NCI-H526 treated with DMSO at 0.1 percent for 48 hours (cell line): ENCODE measurements at places on chromosomes 13 and 19.

DNA sequence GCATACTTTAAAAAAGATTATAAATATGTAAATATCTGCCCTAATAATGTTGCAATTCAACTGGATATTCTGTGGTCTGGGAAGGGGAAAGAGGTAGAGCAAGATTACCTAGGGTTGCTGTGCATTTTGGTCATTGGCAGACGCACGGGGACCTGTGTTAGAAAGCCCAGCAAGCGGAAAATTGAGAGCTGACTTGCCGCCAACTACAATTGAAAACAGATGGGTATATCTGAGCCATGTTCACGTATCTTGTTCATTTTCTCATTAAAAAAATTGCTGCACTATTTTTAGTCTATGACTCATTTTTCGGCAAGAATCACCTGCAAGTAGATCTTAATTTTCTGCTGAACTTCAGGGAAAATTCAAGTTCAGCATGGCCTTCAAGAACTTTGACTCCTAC, 308.5 kb upstream of the TMTC4 start:
- no peak for DNase-seq

DNA sequence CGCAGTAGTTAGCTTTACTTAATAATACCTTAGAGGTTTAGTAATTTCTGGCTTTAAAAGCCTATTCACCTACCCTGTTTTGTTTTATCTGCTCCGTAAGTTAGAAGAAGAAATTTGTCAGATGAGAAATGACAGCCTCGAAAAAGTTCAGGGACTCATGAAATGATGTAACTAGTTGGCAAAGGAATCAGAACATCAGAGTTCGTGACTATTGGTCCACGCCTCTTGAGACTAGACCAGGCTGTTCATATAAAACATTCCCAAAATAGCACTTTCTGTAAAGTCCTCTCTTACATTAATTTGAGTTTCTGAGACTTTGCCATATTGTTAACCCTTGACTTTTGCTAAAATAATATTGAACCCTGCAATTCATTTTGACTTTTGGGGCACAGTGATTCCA, 92.0 kb downstream of the HS6ST3 start:
- no peak for DNase-seq

- DNase-seq: no peak
Measured at GRCh38 chr19:45057444-45057843, 18.6 kb downstream of the CLASRP start.

- DNase-seq: no peak
Measured at GRCh38 chr13:34587576-34587975, 354.5 kb upstream of the NBEA start.

- no peak for DNase-seq
Measured at GRCh38 chr13:112938680-112939079, 30.3 kb upstream of the MCF2L start.

DNA sequence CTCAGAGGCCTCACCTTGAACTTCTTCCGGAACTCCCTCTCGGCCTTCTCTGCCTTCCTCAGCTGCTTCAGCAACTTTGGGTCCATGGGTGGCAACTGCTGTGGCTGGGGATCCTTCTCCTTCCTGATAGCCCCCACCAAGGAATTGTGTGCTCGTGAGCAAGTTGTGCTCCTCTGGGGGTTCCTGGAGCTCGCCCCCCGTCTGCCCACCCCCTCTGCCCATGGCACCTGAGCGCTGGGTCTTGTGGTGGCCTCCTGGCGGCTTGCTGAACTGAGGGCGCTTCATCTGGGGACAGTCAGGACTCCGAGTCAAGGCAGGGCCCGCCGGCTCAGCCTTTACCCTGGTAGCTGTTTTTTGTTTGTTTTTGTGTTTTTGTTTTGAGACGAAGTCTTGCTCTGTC, 11.6 kb downstream of the PRAM1 start:
- no peak for DNase-seq

- no peak for DNase-seq
Measured at GRCh38 chr13:40469581-40470310, 196.7 kb downstream of the FOXO1 start.

- DNase-seq: no peak
Measured at GRCh38 chr13:89980896-89981295, 1366.6 kb upstream of the MIR17HG start.

DNA sequence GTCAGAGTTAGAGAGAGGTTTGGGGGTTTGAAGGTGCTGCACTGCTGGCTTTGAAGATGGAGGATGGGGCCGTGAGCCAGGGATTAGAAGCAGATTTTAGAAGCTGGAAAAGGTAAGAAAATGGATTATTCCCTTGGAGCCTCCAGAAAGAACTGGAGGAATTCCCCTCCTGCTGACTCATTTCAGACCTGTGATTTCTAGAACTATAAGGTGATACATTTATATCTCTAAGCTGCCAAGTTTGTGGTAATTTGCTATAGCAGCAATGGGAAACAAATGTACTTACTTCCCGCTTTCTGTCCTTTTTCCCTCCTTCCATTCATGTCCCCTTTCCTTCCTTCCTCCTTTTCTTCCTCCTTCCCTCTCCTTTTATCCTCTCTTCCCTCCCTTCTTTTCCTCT, 78.5 kb upstream of the PCDH8 start:
- DNase-seq: no peak

- DNase-seq: no peak
Measured at GRCh38 chr13:106367361-106367971, 168.0 kb downstream of the EFNB2 start.

- no peak for DNase-seq
Measured at GRCh38 chr19:40673397-40673796, 17.1 kb downstream of the NUMBL start.

DNA sequence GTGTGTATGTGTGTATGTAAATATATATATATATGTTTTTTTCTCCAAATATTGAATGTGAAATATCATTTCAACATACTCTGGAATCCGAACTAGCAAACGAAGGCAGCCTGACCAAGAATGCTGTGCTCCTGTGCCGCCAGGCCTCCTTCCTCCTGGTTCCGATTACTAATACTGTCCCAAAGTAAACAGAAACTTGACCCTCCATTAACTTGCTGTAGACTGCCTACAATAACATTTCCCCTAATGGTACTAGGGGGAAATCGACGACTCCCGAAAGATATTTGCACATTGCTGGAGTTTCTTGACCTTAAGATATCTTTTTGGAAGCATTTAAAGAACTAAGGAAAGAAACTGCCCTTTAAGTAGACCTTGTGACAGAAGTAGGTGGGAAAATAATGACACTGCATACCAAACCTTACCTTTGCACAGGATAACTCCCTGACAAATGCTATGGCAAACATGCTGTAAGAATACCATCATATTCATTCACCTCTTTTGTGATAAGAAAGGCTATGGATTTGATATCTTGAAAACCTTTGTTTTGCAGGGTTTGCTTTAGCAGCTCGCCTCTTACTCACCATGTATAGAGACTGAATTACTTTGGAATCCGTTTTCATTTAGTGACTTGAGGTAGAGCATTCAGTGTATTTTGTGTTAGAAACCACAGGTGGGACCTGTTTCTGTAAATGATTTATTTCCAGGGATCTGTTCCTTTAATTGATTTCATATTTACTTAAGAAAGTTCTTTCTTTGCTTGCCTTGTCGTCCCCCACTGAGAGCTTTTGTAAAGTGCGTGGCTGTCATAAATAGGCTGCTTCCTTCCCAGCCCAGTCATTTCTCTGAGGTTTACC, 80.1 kb downstream of the KLF5 start:
- no peak for DNase-seq

- DNase-seq: no peak
Measured at GRCh38 chr19:18074192-18074591, 12.5 kb downstream of the IL12RB1 start.

GRCh38 chr13:111341886-111342285, 21.4 kb downstream of the TEX29 start:
- no peak for DNase-seq
